ENCODE measurements at places on chromosomes 4 and X.

- peak; percentile 6 for DNase-seq
Observed at GRCh38 chr4:118850488-118851173, 14.7 kb upstream of the SEC24D start.

- no peak for DNase-seq
Observed at GRCh38 chr4:78618436-78618835, 66.9 kb downstream of the ANXA3 start.

DNA sequence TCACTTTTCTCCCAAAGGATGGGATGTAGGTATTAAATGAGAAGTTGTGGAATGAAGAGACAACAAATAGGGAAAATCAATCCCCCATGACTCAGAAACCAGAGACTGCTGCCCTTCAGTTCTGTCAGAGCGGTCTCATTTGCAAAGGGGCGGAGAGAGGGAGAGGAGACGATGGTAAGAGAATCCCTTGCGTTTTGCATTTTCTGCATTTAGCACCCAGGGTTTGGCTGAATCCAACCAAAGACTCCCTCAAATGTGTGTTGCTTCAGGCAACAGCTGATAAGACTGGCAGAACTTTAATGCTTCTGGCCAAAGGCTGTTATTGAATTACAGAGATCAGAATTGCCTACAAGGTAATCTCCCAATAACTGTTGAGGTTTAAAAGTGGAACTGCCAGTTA, 230.2 kb downstream of the EVC2 start:
- no peak for DNase-seq

DNA sequence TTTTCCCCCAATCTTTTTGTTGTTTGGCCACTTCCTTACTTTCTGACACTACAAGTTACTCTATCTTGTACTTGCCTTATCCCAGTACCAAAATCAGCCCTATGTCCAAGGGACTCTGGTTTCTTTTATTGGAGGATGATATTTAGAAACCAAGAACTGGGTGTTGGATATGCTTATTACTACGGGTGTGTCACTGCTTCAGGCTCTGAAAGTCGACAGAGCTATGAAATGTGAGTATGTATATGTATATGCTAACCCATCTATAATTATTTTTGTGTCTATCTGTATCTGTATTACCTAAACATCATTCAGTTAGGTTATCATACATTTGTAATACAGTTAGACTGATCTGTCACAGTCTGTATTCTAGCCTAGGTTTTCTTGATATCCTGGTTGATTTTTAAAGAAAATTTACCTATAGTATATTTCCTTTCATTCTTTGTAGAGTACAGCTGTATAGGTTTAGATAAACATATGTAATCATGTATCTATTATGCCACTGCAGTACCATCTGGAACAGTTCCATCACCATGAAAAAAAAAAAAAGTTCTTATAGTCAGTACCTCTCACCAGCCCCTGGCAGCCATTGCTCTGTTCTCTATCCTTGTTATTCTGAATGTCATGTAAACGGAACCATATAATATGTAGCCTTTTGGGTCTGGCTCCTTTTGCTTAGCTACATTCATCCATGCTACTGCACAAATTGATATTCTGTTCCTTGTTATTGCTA, 18.1 kb downstream of the SEC24B start:
- peak; percentile 78 for DNase-seq

DNA sequence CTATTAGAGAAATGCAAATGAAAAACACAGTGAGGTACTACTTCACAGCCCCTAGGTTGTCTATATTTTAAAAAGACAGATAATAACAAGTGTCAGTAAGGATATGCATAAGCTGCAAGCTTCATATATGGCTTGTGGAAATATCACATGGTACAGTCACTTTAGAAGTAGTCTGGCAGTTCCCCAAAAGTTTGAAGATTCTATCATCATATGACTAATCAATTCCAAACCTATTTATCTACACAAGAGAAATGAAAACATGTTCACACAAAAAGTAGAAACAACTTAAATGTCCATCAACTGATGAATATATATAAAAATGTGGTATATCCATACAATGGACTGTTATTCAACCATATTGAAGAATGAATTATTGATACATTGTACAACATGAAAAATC, 185.8 kb upstream of the STK26 start:
- peak; percentile 53 for DNase-seq
